ENCODE measurements at places on chromosomes 7 and 10.

- DNase-seq: no peak
Observed at GRCh38 chr7:150369748-150370501, 1.3 kb downstream of the REPIN1 start.

DNA sequence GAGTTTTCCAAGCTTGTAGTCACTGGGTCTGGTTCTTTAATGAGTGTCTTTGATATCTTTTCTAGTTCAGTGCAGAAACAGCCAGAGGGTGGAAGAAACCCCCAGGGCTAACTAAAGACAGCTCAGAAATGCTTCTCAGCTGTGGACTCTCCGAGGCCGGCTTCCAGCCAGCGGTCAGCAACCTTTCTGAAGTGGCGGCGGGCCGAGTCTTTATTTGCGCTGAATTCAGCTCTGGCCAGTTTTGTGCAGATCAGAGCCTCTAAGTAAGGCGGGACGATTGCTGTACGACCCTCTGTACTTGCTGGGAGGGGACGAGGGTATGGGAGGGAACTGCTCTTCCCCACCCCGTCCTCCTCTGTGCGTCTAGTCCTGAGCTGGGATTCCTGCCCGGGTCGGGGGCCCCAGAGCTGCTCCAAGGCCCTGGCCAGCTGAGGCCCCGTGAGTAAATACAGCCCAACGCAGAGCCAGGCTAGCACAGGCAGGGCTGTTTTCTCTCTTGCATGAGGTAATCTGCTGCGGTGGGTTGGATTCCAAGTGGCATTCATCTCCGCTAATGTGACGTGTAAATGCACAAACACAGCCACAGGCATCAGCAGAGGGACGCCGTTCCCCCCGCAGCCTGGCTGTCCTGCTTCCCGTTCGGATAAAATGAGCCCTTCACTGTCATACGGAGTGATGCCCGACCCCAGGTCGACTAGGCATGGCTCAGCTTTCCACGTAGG lies 159.8 kb downstream of the PIP4K2A start:
- DNase-seq: peak; percentile 54

DNA sequence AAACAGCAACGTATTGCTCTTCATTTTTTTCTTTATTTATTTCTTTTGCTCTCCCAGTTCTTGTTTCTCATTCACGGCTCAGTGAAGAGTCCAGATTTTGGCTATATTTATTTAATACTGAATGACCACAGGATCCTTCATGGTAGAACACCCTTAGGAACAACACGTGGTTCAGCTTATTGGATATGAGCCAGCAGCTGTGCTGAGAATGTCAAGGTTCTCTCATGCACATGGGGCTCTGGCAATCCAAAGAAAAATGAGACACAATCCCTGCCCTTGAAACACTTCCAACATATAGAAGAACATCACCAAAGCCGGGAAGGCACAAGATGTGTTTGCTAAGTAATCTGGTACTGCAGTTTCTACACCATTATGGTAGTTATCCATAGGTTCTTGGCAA lies 852.9 kb downstream of the SORCS1 start:
- DNase-seq: no peak

GRCh38 chr10:44950326-44951225 lies 9.0 kb upstream of the RASSF4 start:
- DNase-seq: no peak

DNA sequence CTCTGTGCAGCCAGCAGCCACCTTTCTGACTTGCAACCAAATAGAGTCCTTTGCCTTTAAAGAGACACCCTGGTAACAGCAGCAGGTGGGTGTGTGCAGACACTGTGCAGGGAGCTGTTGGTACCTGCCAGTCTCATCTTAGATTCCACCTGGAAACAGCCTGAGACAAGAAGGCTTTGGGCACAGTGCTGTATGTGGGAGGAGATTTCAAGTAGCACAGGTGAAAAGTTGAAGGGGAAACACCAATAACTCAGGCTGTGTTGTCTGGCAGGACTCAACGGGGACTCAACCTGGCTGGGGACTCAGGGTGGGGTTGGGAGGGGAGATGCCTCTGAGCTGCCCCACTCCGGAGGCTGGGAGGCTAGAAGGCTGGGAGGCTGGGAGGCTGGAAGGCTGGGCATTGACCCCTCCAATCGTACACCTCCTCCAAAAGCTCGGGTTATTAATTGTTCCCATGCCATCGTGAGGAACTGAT lies 6.7 kb downstream of the CPXM2 start:
- no peak for DNase-seq

Measured in neuronal stem cell (in vitro differentiated cells).